Type B pancreatic cell (in vitro differentiated cells): ENCODE measurements at places on chromosomes 11 and 22. TPM values are rescaled to one million over a fixed set of nuclear protein-coding genes. Genes with fewer than 3 reads are reported as not detected.

DNA sequence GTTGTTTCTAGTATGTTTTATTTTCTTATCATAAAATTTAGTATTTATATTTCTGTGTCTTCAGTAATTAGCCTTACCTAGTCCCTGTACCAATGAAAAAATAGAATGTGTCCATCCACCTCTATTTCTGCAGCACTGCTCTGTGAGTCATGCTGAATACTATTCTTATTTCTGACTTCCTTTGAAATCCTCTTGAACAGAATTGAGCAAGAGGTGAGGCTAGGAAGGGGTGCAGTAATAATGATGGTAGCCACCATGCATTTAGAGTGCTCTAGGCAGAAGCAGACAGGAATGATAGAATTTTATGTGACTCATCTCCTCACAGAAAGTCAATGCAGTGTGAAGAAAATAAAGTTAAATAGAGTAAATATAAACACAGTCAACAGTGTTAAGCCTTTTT, 60.0 kb downstream of the OR10A6 start:
- DNase-seq: no peak

DNA sequence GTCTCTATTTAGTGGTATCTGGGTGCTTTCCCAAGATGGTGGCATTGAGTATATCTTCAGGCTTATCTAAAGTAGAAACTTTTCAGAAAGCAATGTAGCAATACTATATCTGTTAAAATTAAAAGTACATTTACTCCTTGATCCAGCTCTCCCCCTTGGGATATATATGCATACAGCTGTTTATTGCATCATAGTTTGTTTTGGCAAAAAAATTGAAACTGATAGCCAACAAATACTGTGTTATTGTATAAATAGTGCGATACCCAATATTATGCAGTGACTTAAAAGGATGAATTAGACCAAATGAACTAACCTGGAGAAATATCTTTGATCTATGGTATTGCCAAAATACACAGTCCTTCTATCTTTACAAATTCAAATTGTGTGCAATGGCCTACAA, 8.4 kb upstream of the OR10A3 start:
- no peak for DNase-seq

DDIAS gene
- 4.4 and 7.6 TPM in 2 replicates for total RNA-seq

PRAME gene
- total RNA-seq: 0.10 TPM in 1 of 2 replicates, not detected in the other
